Activated T-helper 1 cell treated with anti-CD3 and anti-CD28 coated beads, Interleukin-12 subunit alpha, Interleukin-12 subunit beta, Interleukin-2, Interleukin-4 antibody, amounts not matched to agents 30 ng/mL and 10 ng/mL and 1 ng/mL, durations not matched to agents 14 hours and 24 hours and 36 hours (primary cell): ENCODE measurements at places on chromosomes 3 and 15.

- DNase-seq: no peak
These were observed 22.6 kb upstream of the RASGRP1 start for GRCh38 chr15:38587214-38587613.

DNA sequence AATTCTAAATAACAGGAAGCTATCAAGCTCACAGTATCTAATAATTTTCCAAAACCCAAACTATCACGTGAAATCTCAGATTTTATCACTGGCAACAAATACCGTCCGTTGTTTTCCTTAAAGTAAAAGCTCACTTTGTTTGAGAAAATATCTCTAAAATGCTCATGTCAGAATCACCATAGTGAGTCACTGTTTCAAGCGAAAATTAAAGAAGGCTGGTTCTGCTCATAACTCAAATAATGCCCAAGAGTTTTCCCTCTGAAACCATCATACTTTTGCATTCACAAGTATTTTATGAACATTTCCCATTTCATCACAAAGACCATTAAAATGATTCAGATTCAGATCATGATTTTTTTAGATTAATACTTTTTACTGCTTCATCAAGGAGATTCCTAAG is 50.6 kb downstream of the TBL1XR1 start:
- no peak for DNase-seq

DNA sequence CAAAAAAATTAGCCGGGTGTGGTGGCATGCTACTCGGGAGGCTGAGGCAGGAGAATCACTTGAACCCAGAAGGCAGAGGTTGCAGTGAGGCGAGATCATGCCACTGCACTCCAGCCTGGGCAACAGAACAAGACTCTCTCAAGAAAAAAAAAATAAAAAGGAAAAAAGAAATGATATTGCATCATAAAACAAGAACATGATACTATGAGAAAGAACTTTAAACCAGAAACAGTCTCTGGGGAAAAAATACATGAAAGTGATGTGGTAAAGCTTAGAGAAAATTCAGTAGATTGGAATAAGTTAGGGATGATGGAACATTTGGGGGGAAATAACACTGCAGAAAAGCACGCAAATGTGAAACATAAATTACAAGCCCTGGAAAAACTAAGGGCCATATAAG is 54.7 kb downstream of the CRYGS start:
- no peak for DNase-seq

DNA sequence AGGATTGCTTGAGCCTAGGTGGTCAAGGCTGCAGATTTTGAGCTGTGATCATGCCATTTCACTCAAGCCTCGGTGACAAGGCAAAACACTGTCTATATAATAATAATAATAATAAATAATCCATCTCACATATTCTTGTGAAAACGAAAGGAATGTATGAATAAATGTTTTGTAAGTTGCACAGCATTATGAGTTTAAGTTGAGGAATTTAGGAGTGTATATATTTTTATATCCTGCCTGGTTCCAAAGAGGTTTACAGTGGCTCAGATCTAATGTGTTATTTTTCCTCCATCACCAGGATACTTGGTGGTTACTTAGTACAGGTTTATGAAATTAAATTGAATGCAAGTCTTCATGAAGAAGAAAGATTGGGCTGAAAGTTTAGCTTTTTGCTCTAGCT is 77.2 kb downstream of the ATG7 start:
- no peak for DNase-seq

DNA sequence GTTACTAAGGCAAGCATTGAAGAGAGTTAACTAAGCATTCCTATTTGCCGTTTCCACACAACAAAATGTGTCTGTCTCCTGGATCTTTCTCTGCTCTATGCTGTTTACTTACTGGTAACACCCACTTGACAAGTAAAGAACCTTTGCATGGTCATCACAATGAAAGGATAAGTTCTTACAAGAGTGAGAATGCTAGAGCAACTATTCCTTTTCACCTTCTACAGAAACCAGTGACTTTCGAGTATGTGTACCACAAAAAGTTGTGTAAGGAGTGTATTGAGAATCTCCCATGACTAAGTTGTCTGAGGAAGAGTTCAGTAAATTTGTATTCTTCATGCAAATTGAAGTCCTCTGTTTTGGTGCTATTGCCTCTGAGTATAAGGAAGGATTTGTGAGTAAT is 10.8 kb downstream of the TIPARP start:
- DNase-seq: no peak

GRCh38 chr15:52140646-52141045 is 28.1 kb upstream of the BCL2L10 start:
- no peak for DNase-seq

- DNase-seq: no peak
These were observed 602.0 kb upstream of the KCNMB2 start for GRCh38 chr3:177934001-177934891.

DNA sequence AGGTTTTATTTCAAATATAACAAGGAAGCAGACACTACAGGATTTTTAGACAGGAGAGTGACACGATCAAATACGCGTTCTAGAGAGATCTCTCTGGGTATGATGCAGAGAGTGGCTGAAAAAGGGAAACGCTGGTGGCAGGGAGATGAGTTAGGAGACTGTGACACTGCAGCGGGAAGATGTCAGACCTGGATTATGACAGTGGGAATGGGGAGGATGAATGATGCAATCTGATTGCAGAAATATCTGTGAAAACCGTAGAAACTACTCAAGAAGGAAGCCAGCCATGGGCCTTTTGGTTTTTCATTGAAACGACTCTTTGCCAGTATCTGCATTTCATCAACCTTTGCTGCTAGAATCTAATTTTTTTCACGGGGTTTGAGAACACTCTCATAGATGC is 157.9 kb downstream of the FAM43A start:
- no peak for DNase-seq

DNA sequence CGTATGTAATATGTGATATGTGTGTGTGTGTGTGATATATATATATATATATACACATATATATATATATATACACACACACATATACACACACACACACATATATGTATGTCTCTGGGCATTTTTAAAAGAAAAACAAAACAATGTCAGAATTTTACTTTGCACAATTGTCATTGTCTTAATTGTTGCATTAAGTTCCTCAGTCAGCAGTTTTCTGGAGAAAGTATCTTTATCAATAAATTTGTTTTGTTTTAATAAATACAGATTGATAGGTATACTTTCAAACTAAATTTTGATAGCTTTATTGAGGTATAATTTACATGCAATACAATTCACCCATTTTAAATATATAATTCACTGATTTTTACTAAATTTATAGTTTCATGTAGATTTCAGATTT is 62.9 kb upstream of the SENP5 start:
- DNase-seq: no peak

- no peak for DNase-seq
These were observed 9.2 kb upstream of the RFC4 start for GRCh38 chr3:186815435-186815834.

DNA sequence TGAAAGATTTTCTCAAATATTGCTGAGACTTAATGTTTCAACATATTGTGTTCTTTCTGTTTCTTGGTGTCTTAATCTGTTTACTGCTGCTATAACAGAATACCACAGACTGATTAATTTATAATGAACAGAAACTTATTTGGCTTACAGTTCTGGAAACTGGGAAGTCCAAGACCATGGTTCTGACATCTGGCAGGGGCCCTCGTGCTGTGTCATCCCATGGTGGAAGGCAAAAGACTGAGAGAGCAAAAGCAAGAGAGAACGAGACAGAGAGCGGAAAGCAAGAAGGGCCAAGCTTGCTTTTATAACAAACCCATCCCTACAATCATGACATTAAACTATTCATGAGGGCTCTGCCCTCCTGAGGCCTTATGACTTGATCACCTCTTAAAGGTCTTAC is 88.7 kb downstream of the ARNT2 start:
- no peak for DNase-seq

GRCh38 chr15:81265256-81265943 is 58.5 kb downstream of the STARD5 start:
- DNase-seq: no peak

GRCh38 chr15:38671675-38672254 is 107.2 kb upstream of the RASGRP1 start:
- DNase-seq: peak; percentile 65

- no peak for DNase-seq
These were observed 116.7 kb downstream of the FNDC3B start for GRCh38 chr3:172155897-172156585.

- DNase-seq: no peak
These were observed 533.1 kb upstream of the CBLB start for GRCh38 chr3:106401666-106402490.

GRCh38 chr3:169581633-169582032 is 81.9 kb downstream of the MECOM start:
- no peak for DNase-seq

GRCh38 chr3:115720983-115721382 is 97.7 kb downstream of the GAP43 start:
- no peak for DNase-seq

DNA sequence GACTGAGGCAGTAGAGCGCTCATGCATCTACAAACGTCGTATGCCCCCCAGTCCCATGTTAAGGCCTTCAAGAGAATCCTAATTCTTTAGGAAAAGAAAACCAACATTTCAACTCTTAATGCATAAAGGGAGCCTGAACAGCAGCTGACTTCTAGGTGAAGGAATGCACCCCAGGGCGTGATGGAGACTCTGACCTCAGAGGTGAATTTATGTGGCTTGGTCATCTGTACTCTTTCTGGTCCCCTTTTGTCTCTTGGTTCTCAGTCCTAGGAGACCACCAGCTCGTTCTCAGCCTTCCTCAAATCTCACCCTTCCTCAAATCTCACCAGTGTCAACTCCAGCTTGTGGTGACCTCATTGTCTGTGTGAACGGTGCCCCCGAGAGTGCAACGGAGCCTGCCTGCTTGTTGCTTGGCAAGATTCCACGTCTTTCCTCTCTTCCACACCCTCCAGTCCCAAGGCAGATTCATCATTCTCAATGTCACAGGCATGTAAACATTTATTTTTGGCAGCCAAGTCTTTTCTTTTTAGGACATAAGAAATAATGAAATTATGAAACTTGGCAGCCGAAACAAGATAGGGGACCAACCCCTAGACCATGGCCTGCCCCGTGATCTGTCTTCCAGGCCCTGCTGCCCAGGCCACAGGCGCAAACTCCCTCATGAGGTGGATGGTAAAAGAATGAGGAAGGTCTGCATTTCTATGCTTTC is 166.2 kb downstream of the ADAMTS17 start:
- DNase-seq: no peak

DNA sequence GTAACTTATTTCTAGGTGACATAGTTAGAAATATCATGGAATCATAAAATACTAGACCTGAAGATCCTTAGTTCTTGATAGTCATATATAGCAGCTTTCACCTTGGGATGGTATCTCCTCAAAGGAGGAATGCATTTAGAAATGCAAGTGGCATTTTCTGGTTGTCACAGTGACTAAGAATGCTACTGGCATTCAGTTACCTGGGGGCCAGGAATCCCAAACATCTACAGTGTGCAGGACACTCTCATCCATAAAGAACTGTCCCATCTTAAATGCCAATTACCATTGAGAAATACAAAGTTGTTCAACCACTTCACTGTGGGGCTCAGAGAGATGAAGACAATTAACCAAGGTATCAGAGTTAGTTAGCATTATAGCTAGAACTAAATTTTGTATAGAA is 36.7 kb downstream of the MYH15 start:
- no peak for DNase-seq
